ENCODE measurements at places on chromosomes 3 and 15.

DNA sequence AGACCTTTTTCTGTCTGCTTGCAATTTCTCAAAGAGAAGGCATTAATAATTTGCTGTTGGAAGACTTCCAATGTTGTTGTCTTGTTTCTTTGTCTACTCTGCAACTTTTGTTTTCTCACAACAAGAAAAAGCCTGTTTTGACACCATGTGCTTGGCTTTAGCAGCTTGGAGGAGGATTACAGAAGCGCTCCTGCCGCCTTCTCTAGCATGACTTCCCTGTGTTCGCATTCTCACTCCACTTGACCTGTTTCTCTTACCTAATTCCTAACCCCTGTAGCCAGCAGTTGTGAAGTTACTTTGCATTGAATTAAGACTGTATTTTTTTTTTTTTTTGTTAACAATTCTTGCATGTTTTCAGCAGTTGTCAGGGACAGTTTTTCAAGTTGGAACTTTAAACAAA is 235.3 kb upstream of the GOLIM4 start:
- DNase-seq = no peak

DNA sequence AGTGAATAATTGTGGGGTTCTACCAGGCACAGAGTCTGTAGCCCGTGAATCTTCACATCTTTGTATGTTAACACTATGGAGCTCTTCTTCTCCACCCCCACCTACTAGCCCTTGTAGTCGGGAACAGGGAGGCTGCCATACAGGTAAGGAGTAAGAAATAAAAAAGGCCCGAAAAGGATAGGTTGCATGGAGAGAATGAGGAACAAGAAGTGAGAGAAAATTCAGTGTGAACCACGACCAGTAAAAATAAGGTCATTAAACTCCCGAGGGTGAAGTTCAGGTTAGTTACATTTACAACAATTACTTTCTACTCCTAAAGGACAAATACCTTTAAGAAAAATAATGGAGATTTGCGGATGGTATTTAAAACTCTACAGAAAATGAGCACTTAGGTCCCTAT is 53.3 kb downstream of the OSBPL10 start:
- DNase-seq = no peak

DNA sequence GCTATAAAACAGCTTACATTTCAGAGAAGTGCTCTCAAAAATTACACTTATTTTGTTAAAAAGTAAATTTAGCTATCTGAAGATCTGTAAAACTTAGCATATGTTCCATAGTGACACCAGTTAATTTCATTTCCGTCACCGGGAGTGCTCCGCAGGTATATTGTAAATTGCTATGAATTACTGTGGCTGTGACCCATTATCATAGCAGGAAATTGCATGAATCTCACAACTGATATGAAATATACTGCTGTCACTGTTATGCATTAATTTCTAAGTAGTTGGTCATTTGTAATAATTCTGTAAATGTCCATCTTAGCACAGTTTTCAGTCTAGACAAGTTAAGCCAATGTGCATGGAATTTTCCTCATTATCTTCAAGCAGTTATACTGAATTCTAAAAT is 91.2 kb downstream of the EPHA3 start:
- no peak for DNase-seq

GRCh38 chr3:110933821-110934426 is 137.7 kb upstream of the NECTIN3 start:
- no peak for DNase-seq

DNA sequence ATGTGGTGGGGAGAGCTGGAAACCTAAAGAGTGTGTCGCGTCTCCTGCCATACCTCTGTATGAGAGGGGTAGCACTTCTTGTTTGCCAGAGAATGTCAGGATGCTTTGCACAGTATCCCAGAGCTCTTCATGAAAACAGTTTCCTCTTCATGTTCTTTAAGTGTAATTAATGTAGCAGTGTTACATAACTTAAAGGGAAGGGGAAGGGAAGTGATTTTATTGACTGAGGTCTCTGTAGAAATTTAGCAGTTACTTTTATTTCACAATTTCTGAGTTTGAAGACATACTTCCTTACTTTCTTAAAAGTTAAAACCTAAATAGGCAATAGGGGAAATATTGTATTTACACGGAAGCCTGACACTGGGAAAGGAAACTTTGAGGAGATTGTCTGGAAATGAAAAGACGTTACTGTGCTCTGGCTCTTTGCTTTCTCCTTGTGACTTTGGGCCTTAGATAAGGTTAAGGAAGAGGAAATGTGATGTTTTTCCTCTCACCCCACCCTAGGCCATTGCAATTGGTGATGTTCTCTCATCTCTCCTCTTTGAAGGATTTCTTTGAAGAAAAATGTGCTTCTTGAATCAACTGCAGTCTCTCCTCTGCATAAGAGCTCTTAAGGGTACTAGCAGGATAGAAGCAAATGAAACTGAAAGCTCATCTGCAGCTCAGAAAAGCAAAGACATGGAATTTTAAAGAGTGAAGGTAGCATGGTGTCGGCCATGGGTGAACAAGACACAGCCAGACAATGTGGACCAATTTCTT is 6.0 kb downstream of the NXPE3 start:
- DNase-seq = no peak

DNA sequence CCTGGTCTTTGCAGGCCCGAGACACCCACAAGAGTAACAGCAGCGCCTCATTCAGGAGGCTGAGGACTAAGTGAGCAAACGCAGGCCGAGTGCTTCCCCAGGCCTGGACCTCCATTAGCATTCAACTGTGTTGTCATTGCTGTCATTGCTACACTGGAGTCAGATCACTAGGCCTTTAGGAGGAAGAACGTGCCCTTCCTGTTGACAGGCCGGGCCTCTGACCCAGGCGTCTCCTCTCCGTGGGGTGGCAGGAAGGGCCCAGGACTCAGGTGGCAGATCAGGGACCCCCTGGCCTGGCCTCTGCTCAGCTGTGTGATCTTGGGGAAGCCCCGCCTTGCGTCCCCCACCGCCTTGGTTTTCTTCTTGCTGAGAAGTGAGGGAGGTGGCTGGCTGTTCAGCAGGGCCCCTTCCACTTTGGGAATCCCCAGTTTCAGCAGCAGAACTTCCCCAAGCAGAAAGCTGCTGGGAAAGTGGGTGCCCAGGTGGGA is 19.1 kb downstream of the ZDHHC19 start:
- no peak for DNase-seq

DNA sequence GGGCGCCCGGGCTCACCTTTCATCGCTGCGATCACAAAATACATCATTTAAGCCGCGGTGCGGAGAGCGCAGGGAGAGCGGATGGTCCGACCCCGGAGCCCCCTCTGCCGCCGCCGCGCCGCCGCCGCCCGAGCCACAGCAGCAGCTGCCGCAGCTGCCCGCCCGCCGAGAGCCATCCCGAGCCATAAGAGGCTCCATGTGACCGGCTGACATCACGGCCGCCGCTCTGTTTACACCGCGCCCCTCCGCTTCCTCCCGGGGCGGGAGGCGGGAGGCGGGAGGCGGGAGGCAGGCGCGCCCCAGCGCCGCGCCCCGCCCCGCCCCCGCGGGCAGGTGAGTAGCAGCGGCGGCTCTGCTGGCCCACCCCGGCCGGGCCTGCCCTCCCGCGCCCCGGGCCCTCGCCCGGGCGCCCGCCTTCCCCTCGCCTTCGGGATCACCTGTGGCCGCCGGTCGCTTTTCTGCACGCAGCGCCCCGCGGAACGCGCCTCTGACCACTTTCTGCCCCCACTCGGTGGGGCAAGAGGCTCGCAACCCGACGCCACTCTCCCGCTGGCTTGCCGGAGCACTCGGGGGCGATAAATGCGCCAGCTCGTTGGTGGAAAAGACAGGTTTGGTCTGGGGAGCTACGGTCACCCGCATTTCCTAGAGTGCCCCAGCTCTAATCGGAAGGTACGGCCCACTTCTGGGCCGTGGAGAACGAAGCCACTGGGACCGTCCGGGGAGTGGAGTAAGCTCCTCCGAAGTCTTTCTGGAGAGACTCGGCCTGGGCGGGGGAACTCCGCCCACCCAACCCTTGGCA is 113.6 kb upstream of the ICE2 start:
- DNase-seq = no peak

DNA sequence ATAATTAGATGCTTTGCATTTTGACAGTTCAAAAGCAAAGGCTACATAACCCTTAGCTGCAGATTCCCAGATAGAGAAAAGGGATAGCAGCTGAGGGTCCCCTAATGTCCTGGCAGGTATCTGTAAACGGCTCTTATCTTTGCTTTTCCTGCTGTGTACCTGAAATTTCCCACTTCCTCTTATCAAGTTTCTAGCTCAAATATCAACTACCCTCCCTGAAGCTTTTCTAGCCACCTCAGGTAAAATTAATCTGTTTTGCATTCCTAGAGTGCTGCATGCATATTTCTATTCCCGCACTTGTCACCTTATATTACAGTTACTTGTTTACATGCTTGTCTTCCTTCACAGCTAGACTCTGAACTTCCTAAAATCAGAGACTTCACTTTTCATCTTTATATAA is 55.6 kb upstream of the STXBP5L start:
- DNase-seq = no peak

GRCh38 chr3:46472736-46473135 is 8.0 kb upstream of the LTF start:
- no peak for DNase-seq

GRCh38 chr15:100703032-100703578 is 100.7 kb downstream of the ASB7 start:
- no peak for DNase-seq

DNA sequence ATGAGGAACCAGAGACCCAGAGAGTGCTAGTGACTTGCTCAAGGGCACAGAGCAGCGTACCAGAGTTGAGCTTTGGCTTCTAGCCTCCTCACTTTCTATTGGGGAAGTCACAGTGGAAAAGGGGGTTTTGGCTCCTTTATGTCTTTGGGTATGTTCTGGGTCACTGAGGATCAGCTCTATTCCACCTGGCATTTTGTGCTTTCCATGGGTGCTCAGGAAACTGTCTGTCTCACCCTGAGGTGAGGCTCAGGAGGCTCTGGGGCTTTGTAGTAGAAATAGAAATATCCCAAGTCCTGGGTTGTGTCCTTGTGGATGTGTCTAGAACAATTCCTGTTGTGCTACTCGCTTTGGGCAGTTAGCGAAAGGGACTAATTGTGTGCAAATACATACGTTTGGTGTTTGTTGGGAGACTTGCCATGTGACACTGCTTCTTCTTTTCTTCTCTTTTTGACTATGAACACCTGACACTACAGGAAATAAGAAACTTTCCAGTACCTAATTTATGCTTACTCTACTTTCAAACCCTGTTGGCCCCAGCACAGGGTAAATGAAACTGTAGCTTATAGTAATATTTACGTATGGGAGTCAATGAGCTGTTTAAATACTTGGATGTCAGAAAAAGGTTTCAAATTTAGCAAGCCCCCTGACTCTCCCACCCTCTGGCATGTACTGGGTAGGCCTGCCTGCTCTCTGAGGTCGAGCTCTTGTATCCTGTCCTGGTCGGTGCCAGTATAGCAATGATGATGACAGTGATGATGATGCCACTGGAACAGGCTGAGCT is 35.6 kb downstream of the SMAD3 start:
- no peak for DNase-seq

- DNase-seq = no peak
Observed at GRCh38 chr3:57048728-57049127, 11.7 kb upstream of the SPATA12 start.

DNA sequence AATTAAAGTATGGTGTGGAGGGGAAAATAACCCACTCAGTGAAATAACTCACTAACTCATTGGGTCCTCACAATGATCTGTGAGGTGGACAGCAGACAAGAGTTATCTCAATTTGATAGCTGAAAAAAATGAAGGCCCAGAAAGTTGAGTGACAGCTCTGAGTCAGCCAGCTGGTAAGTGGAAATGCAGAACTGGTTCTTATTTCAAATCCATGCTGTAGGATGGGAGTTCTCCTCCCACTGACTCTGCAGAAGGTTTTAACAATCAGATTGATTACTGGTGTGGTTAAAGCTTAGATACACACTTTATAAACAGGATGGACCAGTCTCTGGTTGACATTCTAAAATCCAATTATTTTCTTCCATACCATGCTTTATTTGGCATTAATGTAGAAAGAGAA is 87.0 kb upstream of the LMOD3 start:
- no peak for DNase-seq

DNA sequence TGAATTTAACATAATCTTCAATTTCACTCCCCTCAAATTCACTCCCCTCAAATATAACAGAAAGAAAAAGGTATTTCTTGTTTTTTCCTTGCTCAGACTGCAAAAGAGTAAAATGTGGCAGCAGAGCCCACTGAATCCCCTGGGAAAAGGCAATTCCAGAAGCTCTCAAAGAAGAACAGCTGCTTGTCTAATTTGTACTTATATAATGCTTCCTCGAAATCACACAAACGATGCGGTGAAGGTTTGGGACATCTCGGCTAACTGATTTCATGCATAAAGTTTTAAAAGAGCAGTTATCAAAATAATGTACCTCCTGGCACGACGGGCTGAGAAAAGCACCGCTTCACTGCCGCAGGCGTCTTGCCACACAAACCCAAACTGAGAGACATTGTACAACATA is 10.7 kb downstream of the BDH1 start:
- no peak for DNase-seq

DNA sequence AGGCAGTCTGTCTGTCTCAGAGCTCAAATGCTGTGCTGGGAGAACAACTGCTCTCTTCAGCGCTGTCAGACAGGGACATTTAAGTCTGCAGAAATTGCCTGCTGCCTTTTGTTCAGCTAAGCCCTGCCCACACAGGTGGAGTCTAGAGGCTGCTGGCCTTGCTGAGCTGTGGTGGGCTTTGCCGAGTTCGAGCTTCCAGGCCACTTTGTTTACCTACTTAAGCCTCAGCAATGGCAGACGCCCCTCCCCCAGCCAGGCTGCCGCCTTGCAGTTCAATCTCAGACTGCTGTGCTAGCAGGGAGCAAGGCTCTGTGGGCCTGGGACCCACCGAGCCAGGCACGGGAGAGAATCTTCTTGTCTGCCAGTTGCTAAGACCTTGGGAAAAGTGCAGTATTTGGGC is 25.0 kb upstream of the RPP14 start:
- no peak for DNase-seq

GRCh38 chr15:87757084-87757483 is 499.5 kb downstream of the NTRK3 start:
- DNase-seq = no peak

DNA sequence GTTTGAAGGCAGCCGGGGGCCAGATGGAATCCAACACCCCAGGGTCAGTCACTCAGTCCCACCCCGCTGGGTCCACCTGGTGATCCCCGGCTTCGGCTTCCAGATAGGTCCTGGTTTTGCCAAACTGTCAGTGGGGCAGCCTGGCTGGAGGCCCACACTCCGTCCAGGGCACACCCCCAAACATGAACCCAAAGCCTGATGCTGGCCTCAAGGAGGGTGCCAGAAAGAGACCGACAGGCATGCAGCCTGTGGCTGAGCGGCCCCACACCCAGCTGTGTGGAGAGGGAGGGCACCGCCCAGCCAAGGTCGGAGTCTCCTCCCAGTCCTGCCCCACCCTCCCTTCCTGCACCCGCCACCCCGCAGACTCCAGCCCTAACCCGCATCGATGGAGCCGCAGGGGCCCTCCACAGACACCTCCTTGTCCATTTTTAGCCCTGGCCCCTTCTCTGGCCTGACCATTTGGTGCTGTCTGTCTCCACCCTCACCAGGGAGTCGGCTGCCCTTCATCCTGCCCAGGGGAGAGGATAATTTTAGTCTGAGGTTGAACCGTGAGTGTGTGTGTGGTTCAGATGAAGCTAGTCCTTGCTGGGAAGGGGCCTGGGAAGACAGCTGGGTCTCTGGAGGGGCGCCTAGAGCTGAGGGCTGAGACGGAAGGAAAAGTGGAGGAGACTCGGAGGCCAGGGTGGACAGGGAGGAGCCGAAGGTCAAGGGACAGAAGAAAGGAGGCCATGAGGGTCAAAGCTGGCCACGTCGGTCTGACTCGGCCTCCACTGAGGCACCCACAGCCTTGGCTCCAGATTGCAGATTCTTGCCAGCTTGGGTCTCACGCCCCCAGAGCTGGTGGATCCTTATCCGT is 23.1 kb downstream of the TNK2 start:
- no peak for DNase-seq

- no peak for DNase-seq
Observed at GRCh38 chr15:62887113-62887570, 155.4 kb upstream of the TPM1 start.

Measured in AG09309 (cell line).